Epithelial cell of prostate (primary cell): ENCODE measurements at places on chromosomes 2 and 18.
A peak's percentile ranks its signal among the peaks of the same experiment; 100 is the strongest.

DNA sequence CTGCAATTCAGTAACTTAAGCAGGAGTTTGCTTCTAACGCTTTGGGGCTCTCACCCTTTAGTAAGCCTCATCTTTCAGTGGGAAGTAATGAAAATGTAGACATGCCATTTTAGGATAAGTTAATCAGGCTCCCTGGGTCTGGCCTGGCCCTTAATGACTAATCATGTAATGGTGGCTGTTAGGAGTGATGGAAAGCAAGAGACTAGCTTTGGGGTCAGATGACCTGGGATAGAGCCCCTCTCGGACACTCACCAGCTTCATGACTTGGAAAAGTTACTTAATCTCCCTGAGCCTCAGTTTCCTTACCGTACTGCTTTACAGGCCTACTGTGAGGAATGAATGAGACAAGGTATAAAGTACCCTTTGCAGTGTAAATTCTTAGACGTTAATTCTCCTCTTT lies 194.4 kb downstream of the LPIN1 start:
- DNase-seq: no peak

DNA sequence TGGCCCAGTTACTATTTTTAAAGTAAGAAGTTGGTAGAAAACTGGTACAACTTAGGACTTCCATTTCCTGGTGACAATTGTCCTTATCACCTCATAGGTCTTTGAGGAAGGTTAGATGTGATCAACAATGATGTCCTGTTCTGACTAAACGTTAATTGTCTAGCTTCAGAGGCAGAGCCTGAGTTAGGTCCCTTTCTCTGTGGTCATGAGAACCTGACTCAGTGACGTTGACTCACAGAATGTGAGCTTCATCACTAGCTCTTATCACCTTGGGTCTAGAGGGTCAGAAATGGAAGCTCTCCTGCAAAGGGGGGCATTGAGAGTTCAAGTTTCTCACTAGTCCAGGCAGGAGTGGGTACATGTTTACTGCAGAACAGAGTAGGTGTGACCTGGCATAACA lies 60.6 kb upstream of the ATP8B1 start:
- DNase-seq: no peak

DNA sequence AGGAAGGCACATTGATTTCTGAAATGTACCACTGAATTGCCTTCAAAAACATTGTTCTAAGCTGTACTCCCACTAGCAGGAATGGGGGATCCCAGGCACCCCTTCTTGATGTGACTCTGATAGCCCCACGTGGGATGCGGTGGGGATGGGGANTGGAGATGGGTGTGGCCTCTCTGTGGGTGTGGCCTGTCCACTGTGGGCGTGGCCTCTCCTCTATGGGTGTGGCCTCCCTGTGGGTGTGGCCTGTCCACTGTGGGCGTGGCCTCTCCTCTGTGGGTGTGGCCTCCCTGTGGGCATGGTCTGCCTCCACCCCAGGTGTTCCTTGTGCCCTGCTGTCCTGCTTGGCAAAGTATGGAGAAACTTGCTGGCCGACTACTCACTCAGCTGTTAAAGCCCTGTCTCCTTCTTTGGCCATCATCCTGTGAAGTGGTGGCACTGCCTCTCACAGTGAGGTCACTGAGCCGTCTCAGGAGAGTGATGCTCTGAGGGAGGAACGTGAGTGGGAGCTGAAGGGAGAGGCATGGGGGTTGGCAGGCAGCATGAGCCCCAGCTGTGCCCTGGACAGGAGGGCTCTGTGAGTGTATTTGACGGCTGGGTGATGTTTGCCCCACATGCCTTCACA lies 6.7 kb upstream of the PARD6G start:
- DNase-seq: no peak

DNA sequence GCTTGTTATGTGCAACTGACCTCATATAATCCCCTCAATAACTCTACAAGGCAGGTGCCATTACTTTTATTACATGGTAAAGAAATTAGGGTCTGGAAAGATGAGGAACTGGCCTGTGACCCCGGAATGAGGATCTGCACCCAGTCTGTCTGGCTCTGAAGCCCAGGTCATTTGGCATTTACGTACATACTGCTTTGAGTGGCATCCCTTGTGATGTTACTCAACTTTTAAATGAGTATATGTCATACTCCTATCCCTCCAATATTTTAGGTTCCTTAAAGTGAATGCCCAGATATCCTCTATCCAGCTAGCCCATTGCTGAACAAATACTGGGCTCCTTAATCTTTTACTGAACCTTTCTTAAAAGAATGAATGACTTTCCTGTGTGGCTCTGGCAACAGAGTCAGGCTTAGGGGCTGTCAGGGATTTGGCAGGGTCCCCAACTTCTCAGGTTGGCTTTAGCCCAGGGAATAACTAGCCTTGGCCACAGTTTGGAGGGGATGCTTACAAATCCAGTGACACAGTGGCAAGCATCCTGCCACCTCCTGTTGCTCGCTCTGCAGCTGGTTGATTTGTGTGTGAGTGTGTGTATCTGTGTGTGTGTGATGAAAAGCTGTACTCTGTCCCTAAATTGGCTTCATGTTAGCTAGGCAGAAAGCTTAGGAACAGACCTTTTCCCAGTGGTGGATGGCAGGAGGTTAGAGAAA lies 3.4 kb upstream of the CXCR4 start:
- DNase-seq: no peak

GRCh38 chr2:36951574-36951973 lies 14.8 kb downstream of the STRN start:
- DNase-seq: peak; percentile 78

- DNase-seq: peak; percentile 18
Measured at GRCh38 chr2:157052685-157053224, 204.8 kb upstream of the GALNT5 start.

DNA sequence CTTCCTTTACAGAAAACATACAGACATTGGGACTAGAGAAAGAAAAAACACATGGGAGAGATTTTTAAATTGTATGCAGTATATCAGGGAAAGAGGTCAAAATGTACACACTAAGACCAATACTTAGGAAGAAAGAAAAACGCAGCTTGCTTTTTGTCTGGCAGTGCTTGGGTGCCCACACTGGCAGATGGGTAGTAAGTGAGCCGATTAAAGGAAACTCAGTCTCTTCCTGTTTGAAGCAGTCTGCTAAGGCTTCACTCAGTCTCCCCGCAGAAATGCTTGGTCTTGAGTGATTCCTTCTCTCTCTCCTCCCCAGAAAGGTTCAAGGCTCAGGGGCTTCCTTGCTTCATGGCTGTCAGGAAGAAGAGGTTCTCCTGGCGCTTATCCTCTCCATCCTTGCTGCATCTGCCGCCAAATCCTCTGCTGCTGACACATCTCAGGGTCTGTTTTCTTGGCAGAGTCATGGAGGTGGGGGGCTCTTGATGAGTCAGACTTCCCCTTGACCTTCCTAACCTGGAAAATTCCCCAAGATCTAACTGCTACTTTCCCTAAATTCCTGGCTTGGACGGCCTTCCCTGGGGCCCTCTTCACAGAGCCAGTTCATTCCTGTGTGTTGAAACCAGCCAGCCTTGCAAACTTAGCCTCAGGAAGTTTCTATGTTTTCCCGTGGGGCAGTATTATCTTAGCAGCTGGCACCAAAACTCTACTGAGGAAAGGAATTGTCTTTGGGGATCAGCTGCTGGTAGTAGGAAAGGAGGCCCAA lies 10.5 kb upstream of the TMSB10 start:
- no peak for DNase-seq
